HT-29 (cell line): ENCODE measurements at places on chromosomes 12 and 14. TPM values are rescaled to one million over a fixed set of nuclear protein-coding genes. Genes with fewer than 3 reads are reported as not detected.

The SMIM41 gene
- not detected in 2 replicates for total RNA-seq

The RDH12 gene
- 0.08 and 0.66 TPM in 2 replicates for total RNA-seq

The TPPP2 gene
- total RNA-seq, result not detected in 2 replicates

The PTPRB gene
- 7.0 and 9.3 TPM in 2 replicates for total RNA-seq

GRCh38 chr12:27463511-27464219, 17.1 kb downstream of the SMCO2 start:
- no peak for DNase-seq

DNA sequence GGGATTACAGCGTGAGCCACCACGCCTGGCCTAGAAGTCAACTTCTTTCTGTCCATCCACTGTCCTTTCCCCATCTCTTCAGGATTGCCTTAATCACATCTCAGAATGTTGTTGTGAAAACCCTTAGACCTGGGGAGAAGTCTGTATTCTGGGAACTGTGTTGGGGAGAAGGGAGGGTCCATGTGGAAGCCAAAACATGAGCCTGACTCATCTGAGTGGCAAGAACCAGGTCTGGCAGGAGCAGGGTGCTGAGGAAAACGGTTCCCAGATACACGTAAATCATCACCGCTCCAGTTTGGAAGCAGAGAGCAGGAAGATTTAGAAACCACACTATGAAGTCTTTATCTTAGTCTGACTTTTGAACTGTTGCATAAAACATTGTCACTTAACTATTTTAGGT, 245.6 kb upstream of the RGS6 start:
- DNase-seq, result no peak

DNA sequence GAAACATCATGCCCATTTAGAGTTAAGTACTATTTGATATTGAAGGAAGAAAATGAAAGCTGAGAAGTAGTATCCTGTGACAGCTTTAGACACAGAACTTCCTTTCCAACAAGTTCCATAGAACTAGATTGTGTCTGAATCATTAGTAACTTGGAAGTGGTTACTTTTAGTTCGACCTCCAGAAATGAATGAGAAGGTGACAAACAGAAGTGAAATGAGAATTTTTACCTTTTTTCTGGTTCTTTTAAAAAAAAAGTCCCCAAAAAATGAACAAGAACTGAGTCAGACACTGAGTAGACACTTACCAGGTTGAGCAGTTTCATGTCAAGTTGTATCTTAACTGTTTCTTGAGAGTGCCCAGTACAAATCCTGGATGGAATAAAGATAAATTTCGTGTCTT, 3.0 kb downstream of the ATP6V0A2 start:
- DNase-seq, result no peak

- DNase-seq, result no peak
These were observed 127.4 kb upstream of the MAP1LC3B2 start for GRCh38 chr12:116431677-116432300.

GRCh38 chr14:78316786-78317185, 146.6 kb downstream of the NRXN3 start:
- no peak for DNase-seq

DNA sequence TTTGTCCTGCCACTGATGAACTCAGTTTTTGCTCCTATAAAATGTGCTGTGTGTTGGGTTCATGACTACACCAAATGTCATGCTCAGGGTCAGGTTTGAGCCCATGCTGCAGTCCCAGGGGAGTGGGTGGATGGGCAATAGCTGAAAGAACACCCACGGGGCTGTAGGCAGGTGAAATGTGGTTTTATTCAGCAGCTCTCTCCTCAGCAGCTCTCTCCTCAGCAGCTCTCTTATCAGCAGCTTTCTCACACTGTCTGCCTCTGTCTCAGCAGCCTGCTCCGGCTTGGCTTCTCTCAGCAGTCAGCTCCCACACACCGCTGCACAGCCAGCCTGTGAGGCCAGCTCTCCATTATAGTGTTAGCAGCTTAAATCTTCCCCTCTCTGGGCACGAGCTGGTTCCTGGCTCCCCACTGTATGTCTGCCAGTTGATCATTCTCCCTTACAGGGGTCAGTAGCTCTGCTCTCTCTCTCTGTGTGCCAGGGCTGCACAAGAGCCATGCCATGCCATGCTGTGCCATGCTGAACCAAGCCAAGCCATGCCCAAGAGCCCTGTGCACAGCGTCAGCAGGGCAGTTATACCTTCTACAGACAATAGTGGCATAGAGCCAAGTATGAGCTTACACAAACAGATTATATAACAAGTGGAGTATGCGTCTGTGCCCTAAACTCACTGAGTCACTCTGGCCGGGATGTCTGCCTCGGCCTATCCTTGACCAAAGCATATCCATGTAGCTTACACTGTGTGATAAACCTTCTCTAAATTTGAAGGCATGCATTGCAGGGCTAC, 303.3 kb upstream of the TMPO start:
- DNase-seq, result no peak

DNA sequence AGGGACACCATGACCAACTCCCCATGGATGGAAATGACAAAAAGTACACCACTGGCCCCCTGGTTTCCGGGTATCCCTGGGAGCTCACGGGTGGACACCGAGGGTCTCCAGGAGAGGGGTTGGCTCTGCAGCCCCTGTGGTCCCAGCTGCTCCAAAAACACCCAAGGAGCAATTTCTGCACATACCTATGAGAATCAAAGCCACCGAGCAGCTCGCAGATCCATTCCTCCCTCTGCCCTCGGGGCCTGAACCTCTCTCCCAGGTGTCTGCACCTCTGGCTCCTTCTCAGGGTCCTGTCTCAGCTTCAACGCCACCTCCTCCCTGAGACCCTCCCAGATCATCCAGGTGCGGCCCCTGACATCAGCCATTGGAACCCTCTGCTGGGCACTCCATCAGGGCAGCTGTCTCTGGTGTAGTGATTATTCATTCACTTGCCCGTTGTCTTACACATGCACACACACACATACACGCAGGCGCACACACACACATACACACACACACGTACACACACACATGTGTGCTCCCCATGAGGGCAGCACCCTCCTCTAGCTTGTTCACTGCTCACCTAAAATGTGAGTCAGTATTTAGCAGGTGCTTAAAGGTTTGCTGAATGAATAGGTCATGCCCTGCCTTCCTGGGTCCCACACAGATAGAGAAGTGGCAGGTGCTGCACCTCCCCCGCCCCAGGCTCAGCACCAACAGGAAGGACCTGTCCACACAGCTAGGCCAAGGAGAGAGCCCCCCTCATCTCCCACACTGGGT, 5.9 kb downstream of the RIMBP2 start:
- no peak for DNase-seq

DNA sequence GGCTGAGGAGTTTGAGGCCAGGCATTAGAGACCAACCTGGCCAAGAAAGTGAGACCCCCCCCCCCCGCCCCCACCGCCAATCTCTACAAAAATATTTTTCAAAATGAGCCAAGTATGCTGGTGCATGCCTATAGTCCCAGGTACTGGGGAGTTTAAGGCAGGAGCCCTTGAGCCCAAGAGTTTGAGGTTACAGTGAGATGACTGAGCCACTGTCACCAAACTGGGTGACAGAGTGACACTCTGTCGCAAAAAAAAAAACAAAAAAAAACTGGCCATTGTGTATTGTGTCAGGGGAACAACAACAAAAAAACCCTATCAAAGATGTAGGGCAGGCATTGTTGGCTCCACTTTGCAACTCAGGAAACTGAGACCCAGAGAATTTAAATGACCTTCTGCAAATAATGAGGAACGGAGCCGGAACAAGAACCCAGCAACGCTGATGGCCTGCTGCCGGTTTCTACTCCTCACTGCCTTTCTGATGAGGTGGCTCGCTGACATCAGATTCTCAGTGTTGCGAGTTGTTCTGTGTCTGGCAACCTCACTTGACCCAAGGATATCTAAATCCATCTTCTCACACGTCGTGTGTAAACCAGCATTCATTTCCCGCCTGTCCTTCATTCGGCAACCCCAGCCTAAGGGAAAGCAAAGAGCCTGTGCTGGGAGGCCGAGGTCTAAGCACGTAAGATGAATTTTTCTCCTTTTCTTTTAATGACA, 195.2 kb upstream of the CRY1 start:
- DNase-seq, result no peak

DNA sequence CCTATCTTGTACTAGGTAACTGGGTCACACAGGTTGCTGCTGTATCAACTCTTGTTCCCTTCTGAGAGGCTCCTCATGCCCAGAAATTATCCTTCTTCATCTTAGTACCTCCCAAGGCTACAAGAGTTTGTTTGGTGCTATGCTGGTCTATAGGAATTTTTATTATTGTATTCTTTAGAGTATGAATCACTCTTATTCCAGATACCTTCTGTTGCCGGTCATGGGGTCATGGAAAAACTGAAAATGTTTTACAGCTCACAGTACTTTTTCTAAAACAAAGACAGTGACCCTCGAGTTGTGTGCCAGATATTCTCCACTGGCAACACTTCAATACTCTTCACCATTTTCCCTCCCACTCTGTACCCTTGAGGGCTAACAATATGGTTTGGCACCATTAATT, 1598.0 kb upstream of the TMEM132C start:
- no peak for DNase-seq

DNA sequence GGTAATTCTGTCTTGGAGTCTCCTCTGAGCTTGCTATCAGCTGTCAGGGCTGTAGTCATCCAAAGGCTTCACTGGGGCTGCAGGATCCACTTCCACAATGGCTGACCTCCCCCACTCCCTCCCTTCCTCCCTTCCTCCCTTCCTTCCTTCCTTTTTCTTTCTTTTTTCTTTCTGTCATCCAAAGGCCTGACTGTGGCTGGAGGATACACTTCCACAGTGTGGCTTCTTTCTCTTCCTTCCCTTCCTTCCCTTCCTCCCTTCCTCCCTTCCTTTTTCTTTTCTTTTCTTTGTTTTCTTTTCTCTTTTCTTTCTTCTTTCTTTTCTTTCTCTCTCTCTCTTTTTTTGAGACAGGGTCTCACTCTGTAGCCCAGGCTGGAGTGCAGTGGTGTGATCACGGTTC, 30.6 kb downstream of the ARF6 start:
- DNase-seq, result no peak

GRCh38 chr14:70830998-70831781, 21.9 kb upstream of the MAP3K9 start:
- no peak for DNase-seq

- no peak for DNase-seq
These were observed 553 bp downstream of the CLEC14A start for GRCh38 chr14:38255408-38255672.

DNA sequence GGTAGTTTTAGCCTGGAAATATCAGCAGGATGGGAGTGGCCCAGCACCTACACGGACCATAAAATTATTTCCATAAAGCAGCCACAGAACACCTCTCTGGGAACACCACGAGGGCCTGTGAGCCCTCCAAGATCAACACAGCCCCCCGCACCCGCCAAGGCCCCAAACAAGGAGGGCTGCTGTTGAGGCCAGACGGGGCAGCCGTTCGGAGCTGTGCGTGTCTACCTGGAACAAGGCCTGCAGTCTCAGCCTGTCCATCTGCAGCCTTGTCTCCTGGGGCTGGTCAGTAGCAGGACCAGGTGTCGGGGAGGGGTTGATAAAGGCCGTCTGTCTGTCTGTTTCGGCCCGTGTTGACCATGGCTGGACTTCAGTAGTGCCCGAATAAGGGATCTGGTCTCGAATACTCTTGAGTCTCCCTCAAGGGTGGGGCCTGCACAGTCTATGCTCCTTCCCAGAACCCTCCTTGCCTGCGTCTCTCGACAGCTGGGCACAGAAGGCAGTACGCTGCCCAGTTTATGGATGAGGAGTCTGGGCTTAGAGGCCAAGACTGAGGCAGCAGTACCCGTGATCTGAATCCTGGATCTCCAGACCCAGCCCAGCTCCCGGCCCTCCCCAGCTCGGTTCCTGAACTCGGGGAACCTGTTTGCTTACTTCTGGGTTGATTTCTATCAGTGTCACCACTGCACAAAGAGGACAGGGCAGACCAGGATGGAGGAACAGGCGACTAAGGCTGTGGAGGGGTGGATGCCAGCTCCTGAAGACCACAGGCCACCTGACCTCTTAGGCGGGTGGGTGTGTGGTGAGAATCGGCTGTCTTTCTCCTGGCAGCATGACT, 23.1 kb upstream of the DLK1 start:
- peak; percentile 66 for DNase-seq

GRCh38 chr12:60501124-60501729, 905.4 kb downstream of the SLC16A7 start:
- DNase-seq, result no peak

GRCh38 chr12:107984973-107985372, 144.1 kb upstream of the WSCD2 start:
- DNase-seq, result no peak

- DNase-seq, result no peak
These were observed 636 bp downstream of the DUSP6 start for GRCh38 chr12:89351489-89352241.

GRCh38 chr14:101066826-101067510, 163.4 kb upstream of the RTL1 start:
- no peak for DNase-seq

GRCh38 chr14:35046751-35047536, 872 bp downstream of the FAM177A1 start:
- DNase-seq, result peak; percentile 63

DNA sequence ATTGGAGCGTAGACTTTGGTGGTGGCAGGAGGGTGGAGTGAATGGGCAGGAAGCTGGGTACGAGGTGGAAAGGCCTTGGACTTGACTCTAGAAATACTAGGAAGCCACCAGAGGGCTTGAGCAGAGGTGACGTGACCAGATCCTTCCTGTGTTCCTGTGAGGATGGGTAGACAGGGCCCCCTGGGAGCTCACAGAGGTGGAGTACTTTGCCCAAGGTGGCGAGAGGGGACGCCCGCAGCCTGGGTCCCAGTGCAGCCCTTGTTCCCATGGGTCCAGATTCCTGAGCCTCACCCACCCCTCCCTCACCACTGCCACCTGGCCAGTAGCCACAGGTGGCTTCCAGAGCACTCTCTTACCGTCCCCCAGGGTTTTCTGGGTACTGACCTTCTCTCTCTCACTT, 89.8 kb downstream of the KIF26A start:
- no peak for DNase-seq

DNA sequence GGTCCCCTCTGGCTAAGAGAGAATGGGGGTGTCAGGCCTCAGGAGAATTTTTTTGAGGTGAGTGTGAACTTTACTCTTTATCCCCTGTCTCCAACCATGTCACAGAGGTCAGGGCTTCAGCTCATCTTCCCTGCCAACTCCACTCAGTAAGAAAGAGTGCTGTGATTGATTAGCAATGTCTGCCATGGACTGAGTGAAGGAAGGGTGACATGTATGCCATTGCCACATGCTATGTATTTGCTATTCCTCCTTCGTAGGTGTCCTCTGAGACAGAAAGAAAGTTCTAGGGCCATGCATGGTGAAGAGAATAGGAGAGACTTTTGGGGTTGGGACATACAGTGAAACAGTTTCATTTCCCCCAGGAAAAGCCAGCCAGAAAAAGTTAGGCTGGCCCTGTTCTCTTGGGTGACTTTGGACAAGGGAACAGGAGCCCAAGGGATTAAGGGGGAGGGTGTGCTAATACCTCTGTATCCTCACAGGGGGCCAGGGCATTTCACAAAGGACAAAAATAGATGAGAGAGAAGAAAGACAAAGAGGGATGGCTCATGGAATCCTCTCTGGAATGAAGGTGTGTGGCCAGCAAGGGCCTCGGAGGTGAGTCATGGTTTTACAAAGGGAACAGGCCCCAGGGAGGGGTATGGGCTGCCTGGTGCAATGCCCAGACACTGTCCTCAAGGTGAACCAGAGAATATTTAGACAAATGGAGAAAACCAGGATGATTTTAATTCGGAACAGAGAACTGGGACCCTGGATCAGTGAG, 13.9 kb upstream of the MYL2 start:
- no peak for DNase-seq

- DNase-seq, result no peak
These were observed 124.4 kb downstream of the KIF26A start for GRCh38 chr14:104262515-104263514.

- DNase-seq, result no peak
These were observed 11.8 kb upstream of the HHIPL1 start for GRCh38 chr14:99633141-99633540.
